ENCODE measurements at places on chromosomes 7 and 10. TPM values are rescaled to one million over a fixed set of nuclear protein-coding genes. Genes with fewer than 3 reads are reported as not detected.

Gene OAT
- total RNA-seq, result 35.4 TPM

Gene TMEM130
- total RNA-seq, result not detected

Gene PGAM2
- total RNA-seq, result 0.32 TPM

DNA sequence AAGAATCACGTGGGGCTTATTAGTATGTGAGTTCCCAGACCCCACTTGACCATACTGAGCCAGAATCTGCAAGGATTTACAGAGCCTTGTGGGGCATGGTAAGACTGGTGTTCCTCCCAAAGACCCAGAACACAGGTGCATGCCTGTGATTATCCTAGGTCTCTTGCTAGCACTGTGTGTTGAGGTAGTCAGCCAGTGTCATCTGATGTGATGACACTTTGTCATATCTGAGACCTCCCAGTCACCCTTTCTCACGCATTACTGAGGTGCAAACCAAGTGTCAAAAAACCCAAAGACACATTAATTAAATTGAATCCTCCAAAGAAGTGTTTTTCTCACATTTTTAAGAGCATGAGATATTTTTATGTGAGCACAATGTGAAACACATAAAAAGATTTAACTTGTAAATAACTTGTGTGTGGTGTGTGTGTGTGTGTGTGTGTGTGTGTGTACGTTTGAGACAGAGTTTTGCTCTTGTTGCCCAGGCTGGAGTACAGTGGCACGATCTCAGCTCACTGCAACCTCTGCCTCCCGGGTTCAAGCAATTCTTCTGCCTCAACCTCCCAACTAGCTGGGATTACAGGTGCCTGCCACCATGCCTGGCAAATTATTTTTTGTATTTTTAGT is 162.0 kb upstream of the PRPS1L1 start:
- no peak for DNase-seq

GRCh38 chr10:61448841-61449600 is 4.2 kb downstream of the TMEM26 start:
- DNase-seq, result no peak

GRCh38 chr7:155145477-155146255 is 75.5 kb downstream of the HTR5A start:
- no peak for DNase-seq

All from activated CD4-positive, alpha-beta T cell treated with anti-CD3 and anti-CD28 coated beads, Interleukin-2, amount 10 ng/mL, durations not matched to agents 7 days and 5 days (primary cell).